ENCODE measurements at places on chromosomes 3 and 15.

DNA sequence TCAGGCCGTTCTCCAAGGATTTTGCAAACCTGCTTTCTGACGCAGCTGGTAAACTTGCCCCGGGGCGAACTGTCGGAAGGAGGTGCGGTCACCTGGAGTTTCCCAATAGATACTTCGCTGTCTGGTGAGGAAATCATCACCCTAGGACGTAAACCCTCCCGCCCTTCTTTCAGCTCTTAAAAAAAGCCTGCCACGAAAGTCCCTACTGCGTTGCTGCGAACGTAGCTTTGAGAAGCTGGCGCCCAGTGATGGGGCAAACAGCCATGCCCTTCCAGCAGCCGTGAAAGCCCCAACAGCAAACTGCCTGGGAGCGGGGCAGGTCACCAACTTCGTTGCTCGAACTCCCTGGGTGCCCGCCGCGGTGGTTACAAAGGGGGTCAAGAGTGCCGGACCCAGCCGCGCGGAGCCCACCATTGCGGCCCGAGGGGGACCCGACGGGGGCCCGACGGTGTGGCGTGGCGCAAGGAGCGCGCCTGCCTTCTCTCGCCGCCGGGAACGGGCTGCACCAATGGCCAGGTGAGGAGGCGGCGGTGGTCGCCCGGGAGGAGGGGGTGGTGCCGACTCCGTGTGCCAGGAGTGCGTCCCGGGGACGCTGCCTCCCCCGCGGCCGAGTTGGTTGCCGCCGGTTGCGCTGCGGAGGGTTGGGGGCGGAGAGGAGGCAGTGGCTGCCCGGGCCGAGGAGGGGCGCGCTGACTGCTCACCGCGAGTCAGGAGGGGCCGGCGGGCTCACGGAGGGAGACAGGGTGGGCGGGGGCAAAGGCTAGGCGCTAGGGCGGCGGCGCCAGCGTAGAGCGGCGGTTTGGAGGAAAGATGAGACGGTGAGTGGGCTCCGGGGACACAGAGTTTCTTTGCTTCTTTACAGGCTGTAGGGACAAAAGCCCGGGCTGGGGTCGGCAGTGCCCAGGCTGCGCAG lies at the start of gene PHLDB2:
Gene PHLDB2 (plus strand): TSS at position 205 of the 913 bp plus-strand sequence. CDS start 24,813 bp downstream, outside the sequence.
- DNase-seq, result peak; percentile 83

- DNase-seq, result no peak
Measured at GRCh38 chr15:72813345-72814004, 29.9 kb upstream of the ADPGK start.

GRCh38 chr15:39232512-39232911 lies 348.4 kb upstream of the THBS1 start:
- no peak for DNase-seq

GRCh38 chr3:120652896-120653545 lies 29.0 kb downstream of the HGD start:
- no peak for DNase-seq

GRCh38 chr3:85539232-85539631 lies 580.4 kb downstream of the CADM2 start:
- no peak for DNase-seq

GRCh38 chr15:99427668-99428361 lies 138.0 kb upstream of the MEF2A start:
- no peak for DNase-seq

GRCh38 chr3:43996379-43997301 lies 245.0 kb upstream of the TOPAZ1 start:
- peak; percentile 39 for DNase-seq

GRCh38 chr3:126955004-126955790 lies 27.7 kb upstream of the PLXNA1 start:
- DNase-seq, result no peak

DNA sequence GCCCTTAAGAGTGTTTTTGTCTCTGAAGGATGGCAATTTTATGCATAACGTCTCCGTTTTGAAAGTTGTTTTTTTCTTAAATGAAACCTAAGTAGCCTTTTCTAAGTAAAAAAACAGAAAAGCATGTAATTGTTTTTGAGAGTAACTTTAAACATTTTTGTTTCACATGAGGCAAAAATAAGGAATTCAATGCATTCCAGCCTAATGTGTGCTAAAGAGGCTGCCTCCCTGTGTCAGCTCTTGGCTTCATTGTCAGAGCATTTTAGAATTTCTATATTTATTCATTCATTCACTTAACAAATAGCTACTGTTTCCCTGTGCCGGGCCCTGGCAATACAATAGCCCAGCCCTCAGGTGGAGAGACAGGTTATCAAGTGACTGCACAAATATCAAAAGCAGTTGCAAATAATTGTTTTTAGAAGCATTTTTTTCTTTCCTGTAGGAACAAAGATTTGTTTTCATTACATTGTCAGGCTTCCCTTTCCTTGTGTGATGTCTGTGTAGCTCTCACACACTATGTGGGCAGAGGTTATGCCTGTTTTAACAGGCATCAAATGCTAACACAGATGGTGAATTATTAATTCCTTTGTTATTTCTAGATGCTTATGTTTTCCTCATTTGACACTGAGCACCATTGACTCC lies 81.9 kb downstream of the CCK start:
- no peak for DNase-seq

GRCh38 chr15:80721476-80721875 lies 26.4 kb downstream of the ABHD17C start:
- no peak for DNase-seq

DNA sequence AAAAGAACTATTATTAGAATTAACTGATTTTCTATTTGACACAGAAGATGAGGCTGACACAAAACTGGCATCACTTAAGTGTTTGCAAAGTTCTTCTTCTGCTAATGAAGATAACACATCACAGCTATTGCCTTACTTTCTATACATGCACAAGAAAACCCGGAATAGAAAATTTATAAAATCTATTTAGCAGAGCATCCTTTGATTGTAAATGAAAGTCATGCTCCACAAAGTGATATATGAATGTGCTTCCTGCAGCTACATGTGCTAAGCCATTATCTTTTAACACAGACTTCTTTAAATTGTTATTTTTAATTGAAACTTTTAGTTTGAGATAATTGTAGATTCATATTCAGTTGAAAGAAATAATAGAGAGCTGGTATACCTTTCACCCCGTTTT lies 27.0 kb downstream of the DENND4A start:
- DNase-seq, result no peak

GRCh38 chr15:37038716-37039106 lies 61.6 kb downstream of the MEIS2 start:
- no peak for DNase-seq

Data from neural crest cell (in vitro differentiated cells).